ENCODE measurements at places on chromosomes 16 and 17.

DNA sequence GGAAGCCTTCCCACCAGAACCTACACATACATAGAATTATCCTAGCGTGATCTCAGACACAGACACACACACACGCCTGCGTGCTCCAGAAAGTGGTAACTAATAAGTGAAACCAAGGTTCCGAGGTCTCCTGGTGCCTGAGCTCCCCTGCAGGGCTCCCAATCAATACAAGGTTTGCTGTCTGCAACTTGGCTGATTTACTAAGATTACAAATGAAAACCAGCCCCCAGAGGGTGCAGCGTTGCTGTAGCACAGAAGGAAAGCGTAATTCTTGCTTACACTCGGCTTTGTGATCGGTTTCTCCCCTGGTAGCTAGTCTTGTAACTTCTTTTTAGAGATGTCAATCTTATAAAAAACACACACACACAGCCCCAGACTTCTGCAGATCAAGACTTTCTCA is 334.1 kb upstream of the XYLT1 start:
- DNase-seq, result no peak

DNA sequence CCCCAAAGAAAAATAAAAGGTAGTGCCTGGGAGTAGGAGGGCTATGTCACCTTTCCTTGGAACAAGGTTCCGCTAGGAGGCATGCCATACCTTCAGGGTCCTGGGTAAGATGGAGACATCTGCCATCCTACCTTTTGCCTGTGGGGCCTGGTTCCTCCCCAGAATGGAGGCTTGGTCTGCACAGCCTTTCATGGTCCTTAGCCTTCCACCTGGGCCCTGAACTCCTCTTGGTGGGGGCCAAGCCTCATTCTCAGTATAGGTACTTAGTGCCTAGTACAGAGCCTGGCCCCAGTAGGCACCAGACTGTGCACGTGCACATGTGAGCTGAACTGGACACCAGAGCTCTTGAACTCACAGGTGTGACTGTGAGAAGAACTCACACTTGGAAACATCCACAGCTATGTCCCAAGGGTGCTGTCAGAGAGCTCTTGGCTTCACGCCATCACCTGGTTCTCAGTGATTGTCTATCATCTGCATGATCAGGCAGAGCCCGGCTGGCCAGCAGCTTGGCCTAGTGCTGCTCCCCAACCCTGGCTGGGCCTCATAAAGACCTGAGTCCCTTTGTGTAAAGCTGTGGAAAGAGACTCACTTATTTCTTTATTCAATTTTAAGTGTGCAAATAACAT is 143.2 kb downstream of the SOCS1 start:
- DNase-seq, result no peak

DNA sequence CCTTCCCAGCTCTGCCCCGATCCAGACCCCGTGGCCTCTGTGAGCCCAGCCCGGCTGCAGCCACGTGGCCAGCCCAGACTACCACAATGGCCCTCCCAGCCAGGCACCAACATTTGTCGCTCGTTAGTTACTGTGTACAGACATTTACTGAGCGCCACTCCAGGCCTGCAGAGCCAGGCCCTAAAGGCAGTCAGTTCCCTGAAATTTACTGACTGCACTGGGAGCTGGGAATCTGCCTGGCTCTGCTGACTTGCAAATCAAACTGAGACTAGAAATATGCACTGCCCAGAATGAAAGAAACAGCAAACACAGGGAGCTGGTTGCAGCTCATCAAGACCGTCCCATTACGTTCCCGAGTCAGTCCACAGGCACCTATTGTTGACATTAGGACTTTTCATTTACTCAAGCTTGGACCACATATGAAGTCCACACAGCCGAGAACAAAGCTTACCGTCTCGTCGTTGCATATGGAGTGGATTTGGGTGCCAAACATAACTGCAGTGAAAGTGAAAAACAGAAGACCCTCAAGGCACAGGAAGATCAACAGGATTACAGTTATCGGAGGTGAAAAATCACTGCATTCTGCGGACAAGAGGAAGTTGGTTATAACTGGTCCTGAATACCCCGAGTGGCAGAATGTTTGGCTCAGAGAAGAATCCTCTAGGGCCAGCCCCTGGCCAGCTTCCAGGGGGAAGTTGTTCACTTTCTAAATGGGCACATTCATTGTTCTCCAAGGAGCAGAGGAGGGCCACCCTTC is 34.5 kb downstream of the ZDHHC7 start:
- no peak for DNase-seq

- no peak for DNase-seq
These were observed 2.2 kb downstream of the KRTAP4-12 start for GRCh38 chr17:41121742-41122141.

DNA sequence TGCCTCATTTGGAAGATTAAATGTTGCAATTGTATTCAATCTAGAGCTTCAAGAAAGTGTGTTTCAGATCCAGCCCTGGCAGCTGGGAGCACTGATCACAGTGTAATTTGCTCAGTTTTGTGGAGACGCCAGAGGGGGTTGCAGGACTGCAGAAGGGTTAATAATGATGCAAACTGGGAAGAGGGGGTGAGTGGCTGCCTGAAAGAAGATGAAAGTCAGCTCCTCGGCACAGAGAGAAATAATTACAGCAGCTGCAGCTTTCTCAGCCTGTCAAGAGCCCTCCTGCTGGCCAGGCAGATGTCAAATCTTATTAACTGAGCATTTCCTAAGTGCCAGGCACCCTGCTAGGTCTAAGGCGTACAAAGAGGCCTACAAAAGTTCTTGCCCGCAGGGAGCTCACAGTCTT is 97.7 kb downstream of the ZNF18 start:
- no peak for DNase-seq

DNA sequence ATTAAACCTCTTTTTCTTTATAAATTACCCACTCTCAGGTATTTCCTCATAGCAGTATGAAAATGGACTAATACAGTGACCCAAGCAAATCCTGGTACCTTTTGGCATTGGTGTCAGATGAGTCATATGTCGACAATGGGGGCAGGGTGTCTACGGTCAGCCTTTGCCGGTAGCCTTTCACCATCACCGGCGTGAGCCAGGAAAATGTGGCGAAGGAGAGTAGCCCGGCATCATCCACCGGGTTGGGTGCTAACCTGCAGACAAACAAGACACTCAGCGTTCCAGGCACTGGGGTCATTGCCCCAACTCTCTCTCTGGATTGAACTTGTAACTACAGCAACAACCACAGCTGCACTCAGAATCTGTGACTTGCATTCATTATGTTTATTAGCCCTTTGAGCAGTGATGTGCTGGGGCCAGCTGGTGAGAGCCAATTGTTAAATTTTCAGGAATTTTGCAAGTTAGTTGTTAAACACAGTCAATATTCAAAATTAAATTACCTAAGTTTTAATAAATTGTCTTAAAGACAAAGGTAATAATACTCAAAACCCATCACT is 11.9 kb downstream of the ABCC12 start:
- no peak for DNase-seq

DNA sequence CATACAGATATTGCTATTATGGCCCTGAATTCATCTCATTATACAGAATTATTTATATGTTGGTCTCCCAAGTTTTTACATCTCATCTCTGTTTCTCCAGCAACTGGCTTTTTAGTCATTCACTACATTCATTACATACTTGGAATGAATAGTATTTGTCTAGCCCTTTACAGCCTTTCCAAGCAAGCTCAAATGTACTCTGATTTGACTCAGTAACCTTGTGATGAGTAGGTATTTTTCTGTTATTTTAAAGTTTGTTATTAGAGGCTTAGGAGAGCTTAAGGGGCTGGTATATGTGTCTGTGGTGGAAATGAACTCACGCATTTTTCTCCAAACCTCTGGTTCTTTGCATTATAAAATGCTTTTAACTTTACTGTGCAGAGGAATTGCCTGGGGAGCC is 224.7 kb downstream of the SNX29 start:
- no peak for DNase-seq

Data from activated CD4-positive, alpha-beta memory T cell treated with anti-CD3 and anti-CD28 coated beads, Interleukin-2, amount 10 ng/mL, durations not matched to agents 7 days and 5 days (primary cell).